Activated T-cell treated with anti-CD3 and anti-CD28 coated beads, Interleukin-2, amount 50 U/mL, for 72 hours (primary cell): ENCODE measurements at places on chromosomes 2 and 18. TPM values are rescaled to one million over a fixed set of nuclear protein-coding genes. Genes with fewer than 3 reads are reported as not detected.
A peak's percentile ranks its signal among the peaks of the same experiment; 100 is the strongest.

DNA sequence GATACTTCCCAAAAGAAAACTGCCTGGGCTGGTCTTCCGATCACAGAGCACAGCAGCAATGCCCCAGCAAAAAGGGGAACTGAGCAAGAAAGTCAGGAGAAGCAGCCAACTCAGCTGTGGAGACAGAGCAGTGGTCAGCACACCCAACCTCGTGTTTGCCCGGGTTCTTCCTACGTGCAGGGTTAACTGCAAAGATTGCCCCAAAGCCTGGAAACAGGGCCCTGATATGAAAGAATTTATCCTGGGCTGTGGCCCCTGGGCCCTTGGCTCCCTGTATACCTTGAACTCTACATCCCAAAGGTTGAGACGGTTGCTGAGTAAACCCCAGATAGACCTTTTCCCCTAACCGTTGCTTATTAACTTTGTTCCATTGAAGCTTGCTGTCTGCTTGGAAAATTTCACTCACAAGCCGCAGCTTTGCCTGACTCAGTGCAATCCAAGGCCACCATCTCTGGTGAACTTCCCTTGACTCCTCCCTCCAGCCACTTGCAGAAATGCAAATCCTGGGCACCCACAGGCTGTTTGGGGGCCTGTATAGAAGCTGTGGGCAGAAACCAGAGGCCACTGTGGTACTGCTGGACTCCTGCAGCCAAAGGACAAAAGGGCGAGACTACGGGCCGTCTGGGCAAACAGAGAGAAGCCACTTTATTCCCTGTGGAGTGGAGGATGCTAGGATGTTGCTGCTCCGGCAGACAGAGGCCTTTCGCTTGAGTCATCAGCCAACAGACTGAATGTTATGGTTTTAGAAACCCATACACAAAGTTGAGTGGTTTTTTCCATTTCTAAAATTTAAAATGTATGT lies 18.2 kb downstream of the NRP2 start:
- DNase-seq: peak; percentile 22

- no peak for DNase-seq
Measured at GRCh38 chr2:155839991-155840390, 492.5 kb downstream of the NR4A2 start.

The PLCL1 gene
- total RNA-seq: 2.8 TPM

The SGPP2 gene
- total RNA-seq: 15.1 TPM

The ANKRD62 gene
- total RNA-seq: not detected
